Stimulated activated CD8-positive, alpha-beta memory T cell treated with anti-CD3 and anti-CD28 coated beads, Interleukin-2, amount 100 ng/mL, for 48 hours (primary cell): ENCODE measurements at places on chromosomes 1 and 21.

DNA sequence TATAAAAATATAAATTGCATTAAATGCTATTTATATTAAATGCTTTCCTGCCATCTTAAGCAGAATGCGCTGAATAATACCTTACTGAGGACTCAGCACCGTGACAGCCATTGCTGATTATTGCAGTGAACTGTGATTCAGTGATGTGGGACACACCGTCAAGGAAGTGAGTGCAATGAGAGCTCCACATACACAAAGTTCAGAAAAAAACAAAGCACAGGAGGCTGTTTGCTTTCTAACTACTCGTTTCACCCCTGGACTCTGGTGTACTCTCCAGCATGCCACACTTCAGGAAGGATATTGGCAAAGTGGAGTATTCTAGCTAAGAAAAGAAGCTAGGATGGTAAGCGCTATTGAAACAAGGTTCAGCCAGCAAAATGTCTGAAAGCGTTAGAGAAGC, 57.4 kb upstream of the CXADR start:
- DNase-seq = no peak

GRCh38 chr1:161866241-161866640, 100.1 kb downstream of the ATF6 start:
- no peak for DNase-seq

GRCh38 chr1:90386899-90387720, 330.0 kb downstream of the BARHL2 start:
- DNase-seq = no peak

DNA sequence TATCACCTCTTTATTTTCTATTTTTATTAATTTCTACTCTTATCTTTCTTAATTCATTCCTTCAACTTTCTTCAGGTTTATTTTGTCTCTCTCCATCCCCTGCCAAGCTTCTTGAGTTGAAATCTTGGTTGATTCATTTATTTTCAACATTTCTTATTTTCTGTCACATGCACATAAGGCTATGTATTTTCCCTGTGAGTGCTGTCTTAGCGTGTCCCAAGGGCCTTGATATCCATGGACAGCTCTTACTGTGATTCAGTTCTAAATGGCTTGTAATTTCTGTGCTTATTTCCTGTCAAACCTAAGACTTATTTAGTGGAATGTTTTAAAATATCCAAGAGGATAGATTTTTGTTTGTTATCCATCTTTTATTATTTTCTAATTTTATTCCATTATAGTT, 36.8 kb upstream of the SCAF4 start:
- no peak for DNase-seq
